ENCODE measurements at places on chromosomes 12 and 14.

- peak overlapping the region; percentile 88 for H3K27ac ChIP-seq
- H3K36me3 ChIP-seq: no peaks in the 10 kb centered on the region
- peaks cover 6% of the 10 kb centered on the region for H3K4me1 ChIP-seq
- H3K27me3 ChIP-seq: no peaks in the 10 kb centered on the region
- peak overlapping the region; percentile 6 for H3K4me3 ChIP-seq
Observed at GRCh38 chr12:122064780-122065588, 13.6 kb upstream of the MLXIP start.

DNA sequence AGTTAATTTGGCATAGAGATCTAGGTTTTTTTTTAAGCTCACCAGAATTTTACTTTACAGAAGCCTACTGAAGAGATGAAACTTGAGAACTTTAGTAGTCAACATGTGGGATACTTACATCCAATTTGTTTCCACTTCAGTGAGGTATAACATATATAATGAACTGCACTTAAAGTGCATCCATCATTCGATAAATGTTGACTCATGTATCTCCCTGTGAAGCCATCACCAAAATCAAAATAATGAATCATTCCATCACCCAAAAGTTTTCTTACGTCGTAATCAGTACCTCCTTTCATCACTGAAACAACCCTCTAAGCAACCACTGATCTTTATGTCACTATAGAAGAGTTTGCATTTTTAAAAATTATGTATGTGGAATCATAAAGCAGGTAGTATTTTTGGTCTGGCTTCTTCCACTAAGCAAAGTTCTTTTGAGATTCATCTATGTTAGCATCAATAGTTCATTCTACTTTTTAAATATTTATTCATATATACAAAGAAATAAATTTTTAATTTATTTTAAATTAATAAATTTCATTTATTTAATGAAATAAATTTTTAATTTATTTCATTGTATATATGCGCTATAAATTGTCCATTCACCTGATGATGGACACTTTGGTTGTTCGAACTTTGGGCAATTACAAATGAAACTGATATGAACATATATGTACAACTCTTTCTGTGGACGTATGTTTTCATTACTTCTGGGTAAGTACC is 2.0 kb upstream of the CPNE8 start:
- H3K27ac ChIP-seq: peak overlapping the region; percentile 85
- H3K4me1 ChIP-seq: no peaks in the 10 kb centered on the region
- H3K36me3 ChIP-seq: no peaks in the 10 kb centered on the region
- no peak for DNase-seq
- peak overlapping the region; percentile 49 for H3K4me3 ChIP-seq
- no peaks in the 10 kb centered on the region for H3K27me3 ChIP-seq

DNA sequence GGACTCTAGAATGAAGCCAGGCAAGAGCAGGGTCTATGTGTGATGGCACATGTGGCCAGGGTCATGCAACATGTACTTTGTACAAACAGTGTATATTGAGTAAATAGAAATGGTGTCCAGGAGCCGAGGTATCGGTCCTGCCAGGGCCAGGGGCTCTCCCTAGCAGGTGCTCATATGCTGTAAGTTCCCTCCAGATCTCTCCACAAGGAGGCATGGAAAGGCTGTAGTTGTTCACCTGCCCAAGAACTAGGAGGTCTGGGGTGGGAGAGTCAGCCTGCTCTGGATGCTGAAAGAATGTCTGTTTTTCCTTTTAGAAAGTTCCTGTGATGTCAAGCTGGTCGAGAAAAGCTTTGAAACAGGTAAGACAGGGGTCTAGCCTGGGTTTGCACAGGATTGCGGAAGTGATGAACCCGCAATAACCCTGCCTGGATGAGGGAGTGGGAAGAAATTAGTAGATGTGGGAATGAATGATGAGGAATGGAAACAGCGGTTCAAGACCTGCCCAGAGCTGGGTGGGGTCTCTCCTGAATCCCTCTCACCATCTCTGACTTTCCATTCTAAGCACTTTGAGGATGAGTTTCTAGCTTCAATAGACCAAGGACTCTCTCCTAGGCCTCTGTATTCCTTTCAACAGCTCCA is 39.6 kb downstream of the DAD1 start:
- H3K27me3 ChIP-seq: no peaks in the 10 kb centered on the region
- no peak overlapping the region for H3K4me3 ChIP-seq
- no peak overlapping the region for H3K27ac ChIP-seq
- DNase-seq: no peak

DNA sequence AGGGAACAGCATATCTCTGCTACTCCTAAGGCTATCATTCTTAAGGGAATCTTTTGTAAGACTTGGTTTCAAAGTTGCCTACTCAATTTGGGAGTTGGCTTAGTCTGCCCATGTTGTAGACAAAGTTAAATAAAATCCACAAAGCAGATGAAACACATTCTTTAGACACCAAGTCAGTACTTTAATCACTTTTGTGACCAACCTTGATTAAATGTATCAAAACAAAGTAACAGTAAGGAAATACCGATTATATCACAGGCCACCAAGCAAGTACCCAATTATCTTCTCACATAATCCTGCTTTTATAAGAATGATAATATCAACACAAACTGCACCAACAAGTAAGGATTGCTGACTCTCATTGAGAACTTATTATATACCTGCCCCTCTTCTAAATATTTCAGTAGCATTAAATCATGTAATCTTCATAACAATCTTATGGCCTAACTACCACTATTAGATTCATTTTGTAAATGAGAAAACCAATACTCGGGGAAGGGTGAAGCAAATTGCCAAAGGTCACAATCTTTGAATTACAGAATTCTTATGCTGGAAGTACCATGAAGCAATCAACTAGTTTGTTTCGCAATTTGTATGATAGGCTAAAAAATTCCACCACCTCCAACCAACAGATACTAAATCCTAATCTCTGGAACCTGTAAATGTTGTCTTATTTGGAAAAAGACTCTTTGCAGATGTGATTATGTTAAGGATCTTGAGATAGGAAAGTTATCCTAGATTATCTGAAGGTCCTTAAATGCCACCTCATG is 12.6 kb upstream of the DIO2 start:
- H3K27ac ChIP-seq: no peak overlapping the region
- H3K4me3 ChIP-seq: no peak overlapping the region
- no peaks in the 10 kb centered on the region for H3K4me1 ChIP-seq
- no peak for DNase-seq

DNA sequence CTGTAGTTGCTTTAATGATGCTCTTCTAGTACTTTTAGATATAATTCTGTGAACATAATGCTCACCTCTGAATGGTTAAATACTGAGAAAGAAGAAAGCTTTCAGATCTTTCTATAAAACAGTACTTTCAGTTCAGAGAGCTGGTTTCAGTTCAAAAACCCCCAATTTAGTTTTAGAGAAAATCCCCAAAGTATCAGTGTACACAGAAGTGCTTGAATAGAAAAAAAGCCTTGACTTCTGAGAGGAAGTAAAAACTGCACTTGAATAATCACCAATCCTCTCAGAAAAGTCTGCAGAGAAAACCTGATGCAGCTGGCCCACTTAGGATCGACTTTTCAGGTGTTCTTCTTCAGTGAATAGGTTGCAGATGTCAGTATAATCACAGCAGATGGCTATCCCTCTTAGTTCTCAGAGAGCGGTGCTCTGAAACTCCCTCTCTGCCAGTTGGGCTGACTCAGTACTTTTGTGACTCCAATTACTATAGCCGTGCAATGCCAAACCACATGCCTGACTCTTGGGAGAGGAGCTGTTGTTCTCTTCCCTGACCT is 616.3 kb downstream of the LRFN5 start:
- H3K36me3 ChIP-seq: no peaks in the 10 kb centered on the region
- H3K4me3 ChIP-seq: no peak overlapping the region
- no peak for DNase-seq
- peak overlapping the region; percentile 49 for H3K27ac ChIP-seq
- peaks cover 4% of the 10 kb centered on the region for H3K4me1 ChIP-seq

DNA sequence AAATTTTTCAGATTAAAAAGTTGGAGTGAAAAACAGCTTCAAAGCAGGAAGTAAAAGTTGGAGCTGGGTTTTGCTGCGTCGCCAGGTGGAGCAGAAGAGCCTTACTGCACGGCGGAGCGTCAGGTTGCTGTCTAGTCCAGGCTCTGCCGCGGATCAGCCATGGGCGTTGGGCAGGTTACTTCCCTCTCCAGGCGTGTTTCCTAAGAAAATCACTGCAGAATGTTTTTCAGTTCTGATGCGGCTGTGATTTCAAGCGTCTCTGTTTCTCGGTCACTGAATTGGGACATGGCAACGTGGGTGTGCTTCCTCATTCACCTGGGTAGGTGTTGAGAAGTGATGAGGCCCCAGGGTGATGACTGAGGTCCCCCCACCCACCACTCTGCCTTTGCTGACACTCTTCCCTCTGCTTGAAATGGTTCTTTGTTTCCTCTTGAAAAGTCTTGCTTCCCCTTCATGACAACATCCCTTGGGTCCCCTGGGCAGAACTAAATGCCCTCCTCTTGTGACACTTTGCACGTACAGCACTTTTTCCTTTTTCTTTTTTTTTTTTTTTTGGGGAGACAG is 7.6 kb downstream of the EVL start:
- H3K27me3 ChIP-seq: no peaks in the 10 kb centered on the region
- H3K27ac ChIP-seq: no peak overlapping the region
- H3K4me1 ChIP-seq: no peaks in the 10 kb centered on the region
- H3K36me3 ChIP-seq: no peaks in the 10 kb centered on the region
